ENCODE measurements at places on chromosomes 6 and 20.

- no peak for DNase-seq
Observed at GRCh38 chr6:33314943-33315792, 1.3 kb upstream of the TAPBP start.

GRCh38 chr20:33362898-33363297, 38.4 kb downstream of the CDK5RAP1 start:
- no peak for DNase-seq

GRCh38 chr6:146634022-146634421, 35.2 kb downstream of the ADGB start:
- DNase-seq = no peak

- DNase-seq = no peak
Observed at GRCh38 chr6:159376516-159377158, 207.4 kb downstream of the FNDC1 start.

Data from HT1080 (cell line).